ENCODE measurements at places on chromosomes 3 and 15. TPM values are rescaled to one million over a fixed set of nuclear protein-coding genes. Genes with fewer than 3 reads are reported as not detected.

Gene LINGO1
- polyA plus RNA-seq: 2.7 TPM

Gene ROPN1
- 0.38 TPM for polyA plus RNA-seq

Gene REC114
- not detected for polyA plus RNA-seq

Gene ZNF502
- 1.9 TPM for polyA plus RNA-seq

Gene TTC23
- 8.1 TPM for polyA plus RNA-seq

Gene TF
- 2.6 TPM for polyA plus RNA-seq

All from heart right ventricle (tissue), 16 donors.